AG08396 (cell line): ENCODE measurements at places on chromosomes 16 and 17.

DNA sequence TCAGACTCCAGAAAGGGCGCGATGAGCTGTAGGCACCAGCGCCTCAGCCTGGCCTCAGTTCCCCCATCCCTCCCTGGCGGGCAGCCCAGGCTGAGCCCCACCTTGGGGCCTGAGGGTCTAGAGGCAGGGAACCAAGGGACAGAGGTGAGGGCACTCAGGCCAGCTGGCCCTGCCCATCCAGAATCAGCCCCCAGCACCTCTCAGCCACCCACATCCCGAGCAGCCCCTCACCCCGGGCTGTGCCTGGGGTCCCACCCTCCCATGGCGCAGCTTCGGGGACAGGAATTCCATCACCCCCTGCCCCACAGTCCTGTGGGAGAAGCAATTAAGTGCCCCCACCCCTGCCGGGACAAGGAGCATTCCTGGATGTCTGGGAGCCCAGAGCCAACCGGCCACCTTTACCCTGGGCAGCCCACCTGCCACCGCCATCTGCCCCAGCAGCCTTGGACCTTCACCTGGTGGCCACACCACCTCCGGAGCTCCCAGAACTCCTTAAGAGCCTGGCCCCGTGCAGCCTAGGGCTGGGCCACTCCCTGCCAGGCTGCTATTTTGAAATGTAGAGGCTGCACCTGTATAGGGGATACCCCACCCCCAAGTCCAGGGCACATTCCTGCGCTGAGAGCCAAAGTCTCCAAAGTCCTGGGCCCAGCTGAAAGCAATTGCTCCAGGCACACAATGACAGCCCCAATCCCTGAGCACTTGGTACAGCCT lies 33.7 kb upstream of the PVALEF start:
- no peak for DNase-seq

- DNase-seq: no peak
Measured at GRCh38 chr16:17177959-17178905, 292.5 kb downstream of the XYLT1 start.

DNA sequence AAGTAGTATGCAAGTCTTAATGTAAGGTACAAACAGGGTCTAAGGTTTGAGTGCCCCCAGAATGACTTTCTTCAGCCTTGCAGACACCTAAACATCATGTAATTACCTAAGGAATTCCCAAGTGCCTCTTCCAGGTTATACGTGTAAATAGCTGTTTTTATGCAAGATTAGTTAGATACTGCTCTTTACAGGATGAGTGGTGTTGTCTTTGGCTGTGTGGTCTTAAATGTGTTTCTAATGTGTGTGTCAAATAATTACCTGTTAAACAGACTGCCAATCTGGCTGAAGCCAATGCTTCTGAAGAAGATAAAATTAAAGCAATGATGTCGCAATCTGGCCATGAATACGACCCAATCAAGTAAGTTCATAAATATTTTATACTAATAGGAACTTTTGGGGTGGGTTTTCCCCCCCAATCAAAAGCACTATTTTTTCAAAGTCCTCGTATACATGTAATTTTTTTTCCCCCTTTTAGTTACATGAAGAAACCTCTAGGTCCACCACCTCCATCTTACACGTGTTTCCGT lies 16.0 kb downstream of the RBBP6 start:
- no peak for DNase-seq

GRCh38 chr17:49969795-49970389 lies 902 bp downstream of the DLX4 start:
- DNase-seq: no peak

- DNase-seq: no peak
Measured at GRCh38 chr17:66415366-66416206, 113.2 kb downstream of the PRKCA start.

DNA sequence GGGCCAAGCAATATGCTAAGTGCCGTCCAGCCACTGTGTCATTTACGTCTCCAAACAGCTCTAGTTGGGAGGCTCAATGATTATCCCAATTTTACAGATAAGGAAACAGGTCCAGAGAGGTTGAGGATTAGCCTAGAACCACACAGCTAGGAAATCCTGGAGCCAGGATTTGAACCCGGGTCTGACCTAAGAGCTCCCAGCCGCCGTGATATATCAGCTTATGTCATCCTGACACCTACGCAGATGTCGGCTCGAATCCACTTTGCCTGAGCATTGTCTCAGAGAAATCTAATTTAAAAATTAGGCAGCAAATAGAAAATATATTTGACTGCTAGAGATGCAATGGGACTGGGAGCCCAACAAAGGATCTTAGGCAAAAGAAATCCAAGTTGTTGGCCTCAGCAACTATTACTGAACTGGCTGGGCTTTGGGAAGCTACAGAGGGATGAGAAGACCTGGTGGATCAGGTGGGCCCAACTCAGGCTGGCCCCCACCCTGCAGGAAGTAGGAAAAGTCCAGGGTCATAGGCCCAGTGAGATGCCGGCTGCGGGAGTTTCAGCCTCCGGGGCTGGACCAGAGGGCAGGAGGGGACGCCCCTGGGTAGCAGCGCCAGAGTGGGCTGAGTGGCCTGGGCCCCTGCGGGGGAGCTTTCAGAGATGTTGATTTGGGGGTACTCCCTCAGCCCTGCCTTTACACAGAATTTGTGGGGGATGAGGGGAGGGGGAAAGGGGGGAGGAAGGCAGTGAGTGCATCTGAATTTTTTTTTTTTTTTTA lies 35.1 kb upstream of the IL21R start:
- DNase-seq: no peak

DNA sequence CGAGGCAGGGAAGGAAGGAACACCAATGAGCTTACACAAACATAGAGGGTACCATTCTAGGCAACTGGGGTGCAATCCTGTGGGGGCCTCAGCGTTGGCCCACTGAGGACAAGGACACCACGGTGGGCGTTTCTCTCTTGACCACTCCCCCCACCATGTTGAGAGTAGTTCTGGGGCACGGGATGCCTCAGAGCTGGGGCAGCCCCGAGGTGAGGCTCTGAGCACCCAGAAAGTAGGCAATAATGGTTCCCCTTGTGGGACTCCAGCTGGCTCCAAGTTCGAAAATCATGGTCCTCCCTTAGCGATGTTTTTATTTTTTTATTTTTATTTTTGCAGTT lies 5.1 kb downstream of the PRSS21 start:
- DNase-seq: no peak

- no peak for DNase-seq
Measured at GRCh38 chr17:5826384-5826783, 242.1 kb upstream of the NLRP1 start.

GRCh38 chr17:39792526-39793221 lies 54.9 kb downstream of the GRB7 start:
- no peak for DNase-seq

- DNase-seq: no peak
Measured at GRCh38 chr17:82495844-82496528, 23.5 kb upstream of the FOXK2 start.

GRCh38 chr17:45363498-45363897 lies 46.7 kb upstream of the MAP3K14 start:
- DNase-seq: no peak

GRCh38 chr17:82076018-82076784 lies 10.6 kb upstream of the DUS1L start:
- no peak for DNase-seq
